NB4 (cell line): ENCODE measurements at places on chromosomes 16 and 17.

- DNase-seq, result peak; percentile 48
Measured at GRCh38 chr16:66324815-66325515, 41.5 kb upstream of the CDH5 start.

DNA sequence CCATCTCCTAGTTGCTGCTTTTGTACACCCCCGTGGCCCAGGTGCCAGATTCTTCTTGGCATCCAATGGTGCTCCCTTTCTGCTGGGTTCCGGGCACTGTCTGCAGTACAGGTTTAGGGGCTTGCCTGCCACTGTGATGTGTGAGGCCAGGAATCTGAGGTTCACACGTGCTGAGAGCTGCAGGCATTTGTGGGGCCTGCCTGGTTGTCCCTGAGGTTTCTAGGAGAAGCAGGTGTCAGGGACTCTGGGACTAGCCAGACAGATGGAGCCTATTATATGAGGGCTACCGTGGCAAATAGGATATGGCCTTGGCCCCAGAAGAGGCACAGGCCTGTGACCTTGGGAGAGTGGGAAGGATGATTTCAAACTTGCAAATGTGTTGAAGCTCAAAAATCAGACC is 29.3 kb downstream of the NDEL1 start:
- no peak for DNase-seq

- DNase-seq, result no peak
Measured at GRCh38 chr16:89785523-89786155, 30.8 kb downstream of the FANCA start.

DNA sequence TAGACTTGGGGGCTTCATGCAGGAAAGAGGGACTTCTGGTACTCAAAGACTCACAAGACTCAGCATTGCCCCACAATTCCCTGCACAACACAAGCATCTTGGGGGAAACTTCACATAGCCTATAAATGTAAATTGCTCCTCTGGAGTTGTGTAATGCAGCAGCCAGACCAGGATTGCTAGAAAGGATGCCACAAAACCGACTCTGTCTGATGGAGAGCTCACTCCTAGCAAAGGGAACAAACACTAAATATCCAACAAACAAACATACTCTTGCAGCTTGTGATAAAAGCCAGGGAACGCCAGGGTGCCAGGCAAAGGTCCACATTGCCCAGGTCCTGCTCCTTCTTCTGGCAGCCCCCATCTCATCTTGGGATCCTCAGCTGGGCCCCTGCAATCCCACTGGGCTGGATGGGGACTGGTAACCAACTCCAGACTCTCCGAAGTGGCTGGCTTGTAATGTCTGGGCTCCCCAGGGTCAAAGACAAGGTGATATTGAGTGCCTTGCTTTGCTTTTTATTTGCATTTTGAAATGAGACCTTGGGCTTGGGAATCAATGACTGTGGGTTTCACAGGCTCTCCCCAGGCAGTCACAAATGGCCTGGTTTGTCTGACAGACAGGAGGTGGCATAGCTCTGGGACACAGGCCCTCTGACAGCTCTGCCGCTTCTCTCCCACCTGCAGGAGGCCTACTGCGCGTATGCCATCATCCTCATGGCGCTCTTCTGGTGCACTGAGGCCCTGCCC is 15.3 kb downstream of the SLC13A2 start:
- no peak for DNase-seq

DNA sequence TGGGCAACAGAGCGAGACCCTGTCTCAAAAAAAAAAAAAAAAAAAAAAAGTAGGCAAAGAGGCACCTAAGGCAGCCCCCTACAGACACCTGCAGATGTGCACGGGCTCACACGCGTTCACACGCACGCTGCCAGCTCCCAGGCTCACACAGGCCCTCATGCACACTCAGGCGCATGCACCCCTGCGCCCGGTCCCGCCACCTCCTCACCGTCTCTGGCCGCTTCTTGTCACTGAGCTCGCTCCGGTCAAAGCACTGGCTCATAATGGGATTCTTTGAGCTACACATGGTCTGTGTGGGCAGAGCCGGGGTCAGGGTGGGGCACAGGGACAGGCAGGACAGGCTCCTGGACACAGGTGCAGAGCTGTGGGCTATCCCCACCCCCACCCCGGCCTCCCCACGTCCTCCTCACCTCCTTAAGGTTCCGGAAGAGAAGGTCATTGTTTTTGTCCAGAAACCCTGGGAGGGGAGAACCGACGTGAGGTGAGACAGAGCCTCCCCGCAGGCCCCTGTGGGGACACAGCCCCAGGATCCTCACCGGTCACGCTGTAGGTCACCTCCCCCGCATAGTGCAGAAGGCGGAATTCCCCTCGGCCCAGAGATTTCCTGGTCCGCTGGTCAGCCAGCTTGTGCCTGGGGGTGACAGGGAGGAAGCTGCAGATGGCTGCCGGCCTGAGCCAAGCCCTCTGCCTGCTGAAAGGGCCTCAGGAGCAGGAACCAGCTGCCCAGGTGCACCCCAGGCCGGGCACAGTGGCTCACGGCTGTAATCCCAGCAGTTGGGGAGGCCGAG is 17.9 kb downstream of the MYO1C start:
- no peak for DNase-seq

DNA sequence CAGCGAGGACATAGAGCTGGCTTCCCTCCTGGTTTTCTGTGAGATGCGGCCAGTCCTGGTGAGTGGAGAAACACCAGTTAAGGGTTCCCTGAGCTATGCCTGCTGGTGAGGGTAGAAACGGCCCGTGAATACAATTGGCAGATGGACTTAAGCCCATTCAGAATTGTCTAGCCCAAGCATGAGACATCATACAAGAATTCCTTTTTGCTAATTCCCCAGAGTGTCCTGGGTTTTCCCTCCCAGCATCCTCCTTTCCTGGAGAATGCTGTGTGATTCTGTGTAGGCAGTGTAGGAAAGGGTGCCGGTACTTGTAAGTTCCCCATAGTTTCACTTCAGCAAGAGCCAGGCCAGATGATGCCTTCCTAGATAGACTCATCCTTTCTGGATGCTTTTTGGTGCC is 65.1 kb downstream of the SDR42E1 start:
- no peak for DNase-seq
